ENCODE measurements at places on chromosomes 2 and 18.

- DNase-seq = no peak
Observed at GRCh38 chr2:64787698-64788097, 134.0 kb upstream of the SERTAD2 start.

- no peak for DNase-seq
Observed at GRCh38 chr2:219665926-219666325, 38.5 kb downstream of the SLC4A3 start.

GRCh38 chr2:7845332-7845731, 836.5 kb upstream of the ID2 start:
- no peak for DNase-seq

- no peak for DNase-seq
Observed at GRCh38 chr2:643334-643733, 33.9 kb downstream of the TMEM18 start.

GRCh38 chr18:39772155-39772919, 2182.7 kb upstream of the PIK3C3 start:
- DNase-seq = no peak
